ENCODE measurements at places on chromosomes 5 and 9.

DNA sequence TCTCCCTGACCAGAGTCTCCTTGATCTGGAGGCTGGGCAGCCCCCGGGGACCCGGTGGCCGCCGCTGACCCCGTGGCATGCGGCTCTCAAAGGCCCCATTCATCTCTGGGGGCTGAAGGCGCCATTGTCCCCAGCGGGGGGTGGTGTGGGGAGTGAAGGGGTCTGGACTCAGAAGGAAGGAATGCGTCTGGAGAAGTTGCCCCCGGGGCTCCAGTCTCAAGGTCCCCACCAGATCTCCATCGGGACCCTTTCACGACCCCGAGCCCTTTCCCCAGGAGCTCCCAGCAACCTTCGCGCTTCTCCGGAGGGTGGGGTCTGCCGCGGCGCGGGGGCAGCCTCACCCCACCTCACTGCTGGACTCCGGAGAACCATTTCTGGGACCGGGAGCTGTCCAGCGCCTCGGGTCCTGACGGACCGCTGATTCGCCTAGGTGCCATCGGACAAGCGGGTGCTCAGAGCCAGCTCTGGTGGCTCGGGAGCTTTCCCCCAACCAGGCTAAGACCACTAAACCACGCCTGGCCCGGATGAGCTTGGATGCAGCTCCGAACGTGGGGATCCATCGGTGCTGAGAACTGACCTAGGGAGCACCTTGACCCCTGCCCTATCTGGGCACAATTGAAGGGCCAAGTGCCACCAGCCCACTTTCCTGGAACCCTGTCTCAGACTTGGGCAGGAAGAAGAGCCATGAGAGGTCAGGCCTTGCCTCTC, 5.1 kb upstream of the PCDH1 start:
- no peak for DNase-seq

- no peak for DNase-seq
These were observed 66.5 kb downstream of the F2RL2 start for GRCh38 chr5:76556511-76557221.

DNA sequence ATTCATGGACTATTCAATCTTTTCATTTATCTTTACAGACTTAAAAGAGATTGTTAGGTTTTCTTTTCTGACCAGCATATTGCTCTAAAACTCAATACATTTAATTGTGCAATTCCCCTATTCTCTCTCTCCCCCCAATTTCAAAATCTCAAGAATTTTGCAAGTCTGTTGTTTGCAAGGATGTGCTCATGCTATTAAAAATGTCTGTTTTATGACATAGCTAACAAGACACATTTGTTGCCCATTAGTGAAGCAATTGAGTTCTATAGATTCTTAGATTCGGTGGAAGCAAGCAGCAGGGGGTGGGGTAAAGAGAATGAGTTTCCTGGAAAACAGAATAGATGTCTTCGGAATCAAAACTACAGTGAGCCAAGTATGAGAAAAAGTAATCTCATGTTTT, 8.5 kb upstream of the CSNK1A1 start:
- no peak for DNase-seq

GRCh38 chr5:92980491-92980890, 600.5 kb downstream of the NR2F1-AS1 start:
- no peak for DNase-seq

DNA sequence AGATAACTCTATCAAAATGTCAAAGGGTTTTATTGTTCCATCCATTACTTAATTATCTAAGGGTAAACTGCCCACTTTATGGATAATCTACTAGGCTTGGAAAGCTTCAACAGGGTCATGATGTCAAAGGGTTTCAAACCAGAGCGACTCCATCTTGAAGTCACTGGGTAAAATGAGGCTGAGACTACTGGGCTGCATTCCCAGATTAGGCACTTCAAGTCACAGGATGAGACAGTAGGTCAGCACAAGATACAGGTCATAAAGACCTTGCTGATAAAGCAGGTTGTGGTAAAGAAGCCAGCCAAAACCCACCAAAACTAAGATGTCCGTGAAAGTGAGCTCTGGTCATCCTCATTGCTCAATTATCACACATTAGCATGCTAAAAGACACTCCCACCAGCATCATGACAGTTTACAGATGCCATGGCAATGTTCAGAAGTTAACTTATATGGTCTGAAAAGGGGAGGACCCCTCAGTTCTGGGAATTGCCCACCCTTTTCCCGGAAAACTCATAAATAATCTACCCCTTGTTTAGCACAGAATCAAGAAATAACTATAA, 138.6 kb downstream of the GNAQ start:
- DNase-seq, result no peak
